ENCODE measurements at places on chromosomes 7 and 10. TPM values are rescaled to one million over a fixed set of nuclear protein-coding genes. Genes with fewer than 3 reads are reported as not detected.

DNA sequence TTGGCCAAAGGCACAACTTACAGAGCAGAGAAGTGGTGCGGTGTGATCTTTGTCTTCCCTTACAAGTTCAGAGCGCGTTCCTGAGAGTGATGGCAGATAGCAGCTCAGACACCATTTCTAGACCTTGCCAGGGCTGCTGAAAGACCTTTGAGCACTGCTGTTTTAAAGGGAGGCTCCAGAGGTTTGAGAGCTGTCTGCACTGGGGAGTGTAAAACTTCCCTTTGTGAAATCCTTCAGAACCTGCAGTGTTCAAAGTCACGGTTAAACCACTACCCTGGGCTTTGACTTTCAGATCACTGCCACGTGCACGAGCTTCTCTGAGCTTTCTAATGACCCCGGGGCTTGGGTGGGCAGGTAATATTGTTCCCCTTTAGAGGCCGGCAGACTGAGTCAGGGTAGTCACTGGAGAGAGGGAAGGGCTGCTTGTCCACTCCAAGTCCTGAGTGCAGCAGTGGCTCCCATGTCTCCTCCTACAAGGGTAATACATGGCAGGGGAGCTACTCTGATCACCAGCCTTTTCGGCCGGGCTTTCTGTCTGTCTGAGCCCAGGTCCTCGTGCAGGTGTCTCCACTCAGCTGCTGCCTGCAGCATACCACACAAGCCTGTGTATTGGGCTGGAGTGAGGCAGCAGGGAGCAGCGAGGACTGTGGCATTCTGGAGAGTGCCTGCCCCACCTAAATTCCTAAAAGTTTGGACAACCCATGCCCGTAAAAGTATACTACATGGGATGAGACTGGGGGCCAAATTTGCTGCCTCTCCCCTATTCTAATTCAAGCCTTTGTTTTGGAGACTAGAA is 63.3 kb downstream of the ZMIZ1 start:
- no peak for DNase-seq
- H3K36me3 ChIP-seq, result peaks cover 15% of the 10 kb centered on the region
- no peak overlapping the region for H3K4me3 ChIP-seq
- H3K27me3 ChIP-seq, result no peaks in the 10 kb centered on the region

DNA sequence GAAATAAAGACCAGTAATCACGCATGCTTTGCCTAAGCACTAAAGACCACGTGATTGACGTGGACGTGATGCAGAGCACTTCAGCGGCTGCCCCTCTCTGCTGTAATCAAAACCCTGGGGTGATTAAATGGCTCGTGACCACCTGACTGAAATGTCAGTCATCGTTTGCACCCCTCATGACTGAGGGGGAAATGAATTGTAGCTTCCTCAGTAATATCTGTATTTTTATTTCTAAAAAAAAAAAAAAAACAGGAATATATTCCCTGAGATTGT is 148.1 kb upstream of the RSU1 start:
- no peak overlapping the region for H3K4me3 ChIP-seq
- DNase-seq, result no peak
- H3K36me3 ChIP-seq, result no peaks in the 10 kb centered on the region
- H3K27me3 ChIP-seq, result no peaks in the 10 kb centered on the region

- peaks cover 9% of the 10 kb centered on the region for H3K4me1 ChIP-seq
- no peaks in the 10 kb centered on the region for H3K27me3 ChIP-seq
- H3K36me3 ChIP-seq, result peaks cover 22% of the 10 kb centered on the region
- no peak overlapping the region for H3K27ac ChIP-seq
- DNase-seq, result no peak
These were observed 30.3 kb downstream of the SLC29A3 start for GRCh38 chr10:71349406-71349805.

DNA sequence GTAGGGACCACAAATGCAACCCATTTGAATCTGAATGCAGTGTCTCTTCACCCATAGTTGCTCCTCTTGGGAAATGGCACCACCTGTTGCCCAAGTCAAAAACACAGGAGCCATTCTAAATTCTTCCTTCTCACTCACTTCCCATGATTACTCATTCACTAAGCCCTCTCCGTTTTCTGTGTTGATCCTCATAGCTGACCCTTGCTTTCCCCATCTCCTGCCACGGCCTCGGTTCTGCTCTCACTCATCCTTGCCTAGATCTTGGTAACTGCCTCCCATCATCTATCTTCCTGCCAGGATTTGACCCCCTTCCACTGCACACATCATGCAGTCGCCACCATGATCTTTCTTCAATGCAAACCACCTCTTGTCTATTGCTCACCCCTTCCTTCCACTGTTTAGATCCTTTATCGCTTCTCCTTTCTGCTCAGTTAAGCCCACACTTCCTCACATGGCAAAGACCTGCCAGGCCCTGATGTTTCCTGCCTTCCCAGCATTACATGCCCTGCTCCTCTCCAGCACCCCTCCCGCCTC is 19.0 kb upstream of the CPN1 start:
- no peak for DNase-seq
- no peak overlapping the region for H3K4me3 ChIP-seq
- H3K27me3 ChIP-seq, result peaks cover 7% of the 10 kb centered on the region
- H3K36me3 ChIP-seq, result no peaks in the 10 kb centered on the region
- H3K4me1 ChIP-seq, result no peaks in the 10 kb centered on the region
- no peak overlapping the region for H3K27ac ChIP-seq

GRCh38 chr7:30469303-30469702 is 9.3 kb downstream of the NOD1 start:
- peak; percentile 81 for DNase-seq
- H3K27ac ChIP-seq, result peak overlapping the region; percentile 84
- H3K4me3 ChIP-seq, result peak overlapping the region; percentile 6
- no peaks in the 10 kb centered on the region for H3K27me3 ChIP-seq
- H3K4me1 ChIP-seq, result peaks cover 100% of the 10 kb centered on the region
- H3K36me3 ChIP-seq, result no peaks in the 10 kb centered on the region

Gene TEX47
- total RNA-seq, result not detected
